Dermis blood vessel endothelial cell (primary cell): ENCODE measurements at places on chromosomes 7 and 10. TPM values are rescaled to one million over a fixed set of nuclear protein-coding genes. Genes with fewer than 3 reads are reported as not detected.

Gene NRP1
- total RNA-seq: 178 and 209 TPM in 2 replicates

Gene NXPH1
- total RNA-seq: not detected in 2 replicates

DNA sequence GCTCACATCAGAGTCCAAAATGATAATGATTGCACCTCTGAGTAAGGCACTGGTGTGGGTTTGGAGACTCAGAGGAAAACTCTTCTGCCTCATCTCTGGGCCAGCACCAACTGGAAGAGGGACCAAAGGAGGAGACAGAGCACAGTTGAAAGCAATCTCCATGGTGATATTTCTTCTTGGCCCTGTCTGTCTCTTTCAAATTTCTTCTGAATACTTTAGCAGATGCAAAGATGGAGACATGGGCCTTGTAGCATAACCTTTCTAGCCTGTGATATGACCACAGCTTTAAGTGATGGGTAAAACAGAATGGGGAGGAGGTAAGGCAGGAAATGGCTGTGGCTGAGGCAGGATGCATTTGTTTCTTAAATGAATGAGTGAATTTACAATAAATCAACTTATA, 12.2 kb upstream of the GIMAP7 start:
- DNase-seq: no peak

Gene TMEM236
- 0.17 and 1.3 TPM in 2 replicates for total RNA-seq
